ENCODE measurements at places on chromosomes 3 and 15.

DNA sequence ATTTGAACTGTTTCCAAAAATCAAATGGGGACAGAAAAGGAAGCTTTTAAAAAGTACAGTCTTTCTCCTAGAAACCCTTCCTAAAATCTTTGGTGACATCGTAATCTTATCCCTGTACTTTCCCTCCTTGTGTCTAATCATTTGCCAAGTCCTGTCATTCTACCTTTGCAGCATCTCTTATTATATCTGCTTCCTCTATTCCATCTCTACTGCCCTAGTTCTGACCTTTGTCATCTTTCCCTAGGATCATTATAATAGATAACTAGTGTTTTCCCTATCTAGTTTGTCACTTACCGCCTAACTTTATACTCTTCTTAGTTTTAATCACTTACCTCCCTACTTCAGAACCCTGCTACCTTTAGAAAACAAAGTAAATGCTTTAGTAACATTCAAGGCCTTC lies 11.6 kb downstream of the USP8 start:
- no peak for DNase-seq

- no peak for DNase-seq
These were observed 85.1 kb downstream of the OXNAD1 start for GRCh38 chr3:16349986-16350596.

- DNase-seq, result no peak
These were observed 384.0 kb upstream of the TPM1 start for GRCh38 chr15:62658498-62658897.

DNA sequence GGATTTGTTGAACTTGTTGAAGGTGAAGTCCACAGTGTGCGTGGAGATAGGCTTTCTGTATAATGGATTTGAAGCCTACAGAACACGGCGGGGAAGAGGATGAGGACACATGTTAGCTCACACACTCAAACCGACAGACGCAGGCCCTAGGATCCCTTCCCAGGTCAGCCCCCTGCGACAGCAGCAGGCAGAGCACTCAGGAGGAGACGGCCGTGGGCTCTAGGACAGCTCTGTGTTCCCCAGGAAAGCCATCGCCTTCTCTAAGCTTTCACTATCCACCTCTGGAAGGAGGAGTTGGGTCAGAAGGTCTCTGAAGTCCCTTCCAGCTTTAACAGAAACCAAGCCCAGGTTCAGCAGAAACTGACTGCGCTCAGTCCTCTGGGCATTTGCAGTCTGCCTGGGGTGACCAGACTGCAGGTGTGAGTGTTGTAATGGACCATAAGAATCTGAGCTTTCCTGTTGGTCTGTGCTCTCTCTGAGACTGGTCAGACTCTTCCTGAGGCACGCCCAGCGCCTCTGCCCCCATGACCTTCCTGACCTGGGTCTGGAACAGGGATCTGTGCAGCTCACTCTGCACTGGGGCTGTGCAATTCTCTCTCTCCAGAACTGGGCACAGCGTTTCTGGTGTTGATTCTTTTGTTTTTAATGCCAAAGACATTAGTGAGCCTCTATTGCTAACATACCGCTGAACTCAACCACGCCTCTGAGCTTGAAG lies 33.5 kb downstream of the UMPS start:
- no peak for DNase-seq

DNA sequence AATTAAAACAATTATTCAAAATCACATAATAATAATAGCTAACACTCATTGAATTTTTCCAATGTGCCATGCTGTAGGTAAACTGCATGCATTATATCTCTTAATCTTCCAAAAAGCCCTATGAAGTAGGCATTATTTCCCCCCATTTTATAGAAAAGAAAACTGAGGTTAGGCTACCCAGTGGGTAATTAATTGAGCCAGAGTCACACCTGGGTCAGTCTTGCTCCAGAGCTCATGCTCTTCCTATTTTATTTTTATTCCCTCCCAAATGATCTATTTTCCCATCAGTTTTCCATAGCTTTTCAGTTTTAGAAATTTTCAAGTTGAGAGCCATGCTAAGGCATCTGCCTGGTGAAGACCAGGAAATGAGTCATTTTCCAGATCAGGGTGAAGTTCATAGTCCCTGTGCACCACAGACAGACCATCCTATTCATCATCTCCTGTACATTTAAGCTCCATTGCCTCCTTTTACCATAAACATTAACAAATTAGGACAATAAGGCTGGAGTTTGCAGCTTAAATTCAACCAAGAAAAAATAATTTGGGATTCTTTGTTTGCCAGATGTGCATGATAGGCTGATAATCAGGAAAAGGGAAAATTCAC lies 417.3 kb downstream of the OTOL1 start:
- DNase-seq, result no peak

- no peak for DNase-seq
These were observed 29.3 kb downstream of the MTMR10 start for GRCh38 chr15:30962079-30962478.

- no peak for DNase-seq
These were observed 462.1 kb upstream of the CDIN1 start for GRCh38 chr15:36117296-36117787.

GRCh38 chr3:149450281-149450680 lies 24.2 kb upstream of the TM4SF4 start:
- no peak for DNase-seq

GRCh38 chr15:85329561-85330422 lies 50.6 kb upstream of the AKAP13 start:
- DNase-seq, result no peak

GRCh38 chr3:10873415-10873814 lies 57.4 kb downstream of the SLC6A11 start:
- DNase-seq, result no peak

GRCh38 chr3:37700466-37701248 lies 161.0 kb upstream of the CTDSPL start:
- no peak for DNase-seq

GRCh38 chr15:63970621-63971426 lies 75.5 kb downstream of the DAPK2 start:
- no peak for DNase-seq

DNA sequence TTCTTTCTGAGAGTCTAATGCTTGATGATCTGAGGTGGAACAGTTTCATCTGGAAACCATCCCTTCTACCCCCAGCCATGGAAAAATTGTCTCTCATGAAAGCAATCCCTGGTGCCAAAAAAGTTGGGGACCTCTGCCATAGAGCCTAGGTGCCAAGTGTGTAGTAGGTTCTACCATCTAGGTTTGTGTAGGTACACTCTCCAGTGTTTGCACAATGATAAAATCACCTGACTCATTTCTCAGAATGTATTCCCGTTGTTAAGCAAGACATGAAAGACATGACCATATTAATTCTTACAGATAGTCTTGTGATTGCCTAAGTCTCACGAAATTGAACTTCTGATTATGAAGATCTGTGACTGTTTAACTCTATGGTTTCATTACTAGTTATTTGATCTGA lies 68.6 kb downstream of the KAT2B start:
- DNase-seq, result no peak

DNA sequence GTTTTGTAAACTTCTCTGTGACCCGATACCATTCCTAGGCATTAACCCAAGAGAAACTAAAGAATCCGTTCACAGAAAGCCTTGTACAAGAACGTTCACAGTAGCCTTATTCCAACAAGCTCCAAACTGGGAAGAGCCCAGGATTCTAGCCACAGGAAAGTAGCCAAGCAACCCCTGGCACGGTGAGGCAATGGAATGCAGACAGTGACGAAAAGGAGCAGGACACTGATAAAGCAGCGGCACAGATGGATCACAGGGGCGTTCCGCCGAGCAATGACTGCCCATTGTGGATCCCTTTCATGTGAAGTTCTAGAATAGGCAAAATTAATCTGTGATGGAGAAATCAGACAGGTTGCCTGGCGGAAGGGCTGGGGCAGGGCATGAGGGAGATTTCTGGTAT lies 198.7 kb upstream of the CHRNA7 start:
- DNase-seq, result no peak

DNA sequence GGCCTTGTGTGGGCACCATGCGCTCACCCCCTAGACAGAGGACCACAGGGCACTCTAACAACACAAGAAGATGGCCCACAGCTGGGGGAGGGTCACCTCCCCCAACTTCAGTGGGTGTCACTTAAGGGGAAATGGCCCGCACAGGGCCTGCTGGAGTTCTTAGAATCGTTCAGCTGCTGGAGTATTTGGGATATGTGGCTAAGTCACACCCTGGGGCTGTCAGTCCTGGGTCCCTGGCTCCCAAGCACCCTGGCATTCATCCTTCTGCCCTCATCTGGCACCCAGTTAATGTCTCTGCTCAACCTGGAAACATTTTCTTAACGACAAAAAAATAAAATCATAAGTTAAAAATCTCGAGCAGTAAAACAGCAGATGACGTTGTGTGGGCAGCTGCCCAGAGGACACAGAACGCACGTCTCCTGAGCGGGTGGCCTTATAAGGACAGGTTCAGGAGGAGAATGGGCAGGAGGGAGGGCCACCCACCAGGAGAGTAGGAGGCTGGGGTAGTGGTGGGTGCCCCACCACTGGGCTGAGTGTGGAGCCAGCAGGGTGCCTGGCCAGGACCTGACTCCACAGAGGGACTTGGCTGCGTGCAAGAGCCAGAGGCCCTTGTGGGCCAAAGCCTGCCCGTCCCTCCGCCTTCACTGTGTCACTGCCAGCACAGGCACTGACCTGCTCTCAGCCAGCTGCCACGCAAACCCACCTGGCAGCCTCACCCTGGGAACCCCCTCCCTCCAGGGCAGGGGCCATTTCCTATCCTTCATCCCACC lies 11.5 kb downstream of the KBTBD13 start:
- DNase-seq, result no peak

DNA sequence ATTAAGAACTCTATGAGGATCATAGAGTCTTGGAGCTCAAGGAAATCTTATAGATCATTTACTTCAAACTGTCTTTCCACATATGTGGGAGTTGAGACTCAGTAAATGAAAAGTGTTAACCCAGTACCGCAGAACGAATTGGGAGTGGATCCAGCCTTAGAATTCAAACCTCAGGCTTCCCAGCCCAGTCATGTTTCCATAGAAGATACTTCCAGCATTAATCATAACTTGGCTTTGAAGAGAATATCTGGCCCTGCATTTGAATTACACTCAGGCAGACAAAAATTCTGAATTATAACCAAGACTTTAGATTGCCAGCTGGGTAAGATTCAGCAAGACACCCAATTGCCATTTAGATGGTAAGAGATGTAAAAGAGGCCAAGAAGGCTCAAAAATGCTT lies 972.0 kb downstream of the TUSC7 start:
- no peak for DNase-seq

- no peak for DNase-seq
These were observed 118.2 kb upstream of the RAP2B start for GRCh38 chr3:153043729-153044328.

GRCh38 chr3:160094562-160094961 lies 105.9 kb downstream of the IL12A start:
- no peak for DNase-seq

- DNase-seq, result no peak
These were observed 332.3 kb downstream of the ERC2 start for GRCh38 chr3:56135941-56136340.

DNA sequence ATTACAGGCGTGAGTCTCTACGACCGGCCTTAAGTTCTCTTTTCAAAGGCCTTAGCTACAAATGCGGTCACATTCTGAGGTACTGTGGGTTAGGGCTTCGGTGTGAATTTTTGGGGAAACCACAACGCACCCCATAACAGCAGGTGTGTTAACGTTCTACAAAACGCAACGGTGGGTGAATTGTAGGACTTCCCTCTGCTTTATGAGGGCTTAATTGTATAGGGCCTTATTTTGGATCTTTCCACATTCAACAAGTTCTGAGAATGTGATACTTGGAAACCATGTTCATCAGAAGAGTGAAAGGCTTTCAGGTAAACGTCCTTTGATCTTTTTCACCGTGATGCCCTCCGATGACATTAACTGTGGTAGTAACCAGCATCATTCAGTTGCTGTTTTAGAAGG lies 998.6 kb upstream of the CFAP20DC start:
- DNase-seq, result no peak

DNA sequence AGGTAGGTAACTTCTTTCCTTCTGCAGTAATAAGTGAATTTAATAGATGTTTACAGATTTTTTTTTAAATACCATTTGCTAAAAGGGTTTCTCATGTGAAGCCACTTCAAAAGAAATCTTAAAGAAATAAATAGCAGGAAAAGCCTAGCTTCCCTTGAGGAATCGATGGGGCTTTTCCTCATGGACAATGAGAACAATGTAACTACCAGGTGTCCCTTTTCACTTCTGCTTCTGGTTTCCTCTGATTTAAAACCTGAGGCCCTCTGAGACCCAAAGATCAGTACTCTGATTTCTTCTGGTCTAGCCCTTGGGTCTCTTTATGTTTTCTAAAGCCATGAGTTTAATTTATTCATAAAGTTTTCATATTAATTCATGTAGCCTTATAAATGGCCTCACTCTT lies 13.1 kb upstream of the TMEM42 start:
- DNase-seq, result no peak

DNA sequence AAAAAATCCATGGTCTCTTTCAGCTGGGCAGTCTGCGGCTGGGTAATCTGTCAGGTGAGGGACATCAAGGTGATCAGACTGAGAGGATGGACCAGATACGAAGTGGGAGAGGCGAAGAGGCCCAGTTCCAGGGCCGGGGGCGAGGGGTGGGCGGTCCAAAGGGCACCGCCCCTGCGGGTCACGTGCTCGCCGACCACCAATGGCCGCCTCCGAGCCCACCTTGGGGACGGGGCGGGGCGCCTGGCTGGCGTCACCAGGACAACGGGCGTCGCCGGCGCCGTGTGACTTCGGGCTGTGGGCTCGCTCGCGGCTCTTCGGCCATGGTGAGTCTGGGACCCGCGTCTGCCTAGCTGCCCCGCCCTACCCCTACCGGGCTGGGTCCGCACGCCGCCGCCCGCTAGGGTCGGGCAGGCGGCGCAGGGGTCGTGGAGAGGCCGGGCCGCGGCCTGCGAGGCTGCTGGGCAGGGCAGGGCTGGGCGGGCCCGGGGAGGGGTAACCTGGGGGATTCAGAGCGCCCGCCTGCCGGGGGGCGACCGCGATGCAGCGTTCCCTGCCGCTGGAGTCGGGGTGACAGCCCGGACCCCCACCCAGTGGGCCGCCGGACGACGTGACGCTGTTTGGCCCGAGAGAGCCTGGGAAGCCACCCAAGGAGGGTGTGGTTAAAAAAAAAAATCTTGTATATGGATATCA lies at the start of gene FBXL2:
Gene FBXL2, plus strand, starts transcription at position 250 of the 690 bp plus-strand sequence. Its CDS starts 71 bp downstream, at position 321.
- peak; percentile 77 for DNase-seq

GRCh38 chr15:80161468-80162016 lies 8.7 kb downstream of the FAH start:
- DNase-seq, result no peak

GRCh38 chr3:100954990-100955389 lies 38.2 kb downstream of the ABI3BP start:
- DNase-seq, result no peak

DNA sequence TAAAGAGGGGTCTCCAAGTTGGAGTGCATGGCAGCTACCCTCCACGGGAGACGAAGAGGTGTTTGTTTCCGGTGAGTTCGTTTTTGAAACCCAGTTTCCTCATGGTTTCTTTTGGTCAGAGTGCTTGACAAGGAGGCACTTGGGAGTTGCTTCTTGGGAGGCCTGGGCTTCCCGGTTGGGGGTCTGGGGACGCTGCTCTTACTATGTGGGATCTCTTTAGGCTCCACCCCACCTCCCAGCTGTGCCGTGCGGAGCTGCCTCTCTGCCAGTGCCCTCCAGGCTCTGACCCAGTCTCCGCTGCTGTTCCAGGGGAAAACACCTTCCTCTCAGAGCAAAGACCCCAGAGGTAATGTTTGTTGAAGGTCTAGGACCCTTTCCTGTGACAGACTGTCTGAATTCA lies 29.6 kb downstream of the KIF7 start:
- no peak for DNase-seq
